Cardiac muscle cell (in vitro differentiated cells and primary cell): ENCODE measurements at places on chromosomes 7 and 10.

GRCh38 chr7:69911337-69911736 is 313.1 kb downstream of the AUTS2 start:
- no peak for DNase-seq

GRCh38 chr10:109877546-109877945 is 45.8 kb downstream of the XPNPEP1 start:
- no peak for DNase-seq

- no peak for DNase-seq
These were observed 23.4 kb downstream of the CHRM2 start for GRCh38 chr7:136891850-136892249.

- no peak for DNase-seq
These were observed 41.1 kb upstream of the CDK13 start for GRCh38 chr7:39908973-39909372.

DNA sequence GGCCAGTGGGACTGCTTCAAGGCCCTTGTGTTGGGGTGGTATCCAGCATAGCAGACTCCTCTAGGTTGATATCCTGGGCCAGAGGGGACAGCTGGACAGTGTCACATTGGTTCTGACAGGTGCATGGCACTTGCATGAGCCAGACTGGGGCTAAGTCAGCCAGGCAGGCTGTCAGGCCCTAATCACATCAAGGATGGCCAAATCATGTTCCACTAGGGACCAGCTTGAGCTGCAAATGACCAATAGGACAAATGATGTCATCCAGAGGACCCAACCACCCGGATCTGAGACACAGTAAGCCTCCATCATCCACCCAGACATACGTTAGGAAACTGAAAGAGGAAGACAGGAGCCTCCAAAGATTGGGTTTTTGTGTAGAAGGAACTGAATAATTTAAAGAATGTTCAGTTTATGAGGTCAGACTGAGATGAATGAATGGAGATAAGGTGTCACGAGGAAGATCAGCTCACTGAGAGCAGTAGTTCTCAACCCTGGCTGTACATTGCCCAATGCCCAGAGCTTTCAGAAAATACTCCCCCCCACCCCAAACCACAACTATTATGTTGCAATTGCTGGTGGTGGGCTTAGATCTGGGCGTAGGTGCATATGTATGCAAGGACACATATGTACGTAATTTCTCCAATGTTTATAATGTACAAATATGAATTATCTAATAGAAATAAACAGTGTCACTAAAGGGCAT is 75.2 kb upstream of the INHBA start:
- peak; percentile 28 for DNase-seq
